Kidney epithelial cell (primary cell): ENCODE measurements at places on chromosomes 12 and 14.

DNA sequence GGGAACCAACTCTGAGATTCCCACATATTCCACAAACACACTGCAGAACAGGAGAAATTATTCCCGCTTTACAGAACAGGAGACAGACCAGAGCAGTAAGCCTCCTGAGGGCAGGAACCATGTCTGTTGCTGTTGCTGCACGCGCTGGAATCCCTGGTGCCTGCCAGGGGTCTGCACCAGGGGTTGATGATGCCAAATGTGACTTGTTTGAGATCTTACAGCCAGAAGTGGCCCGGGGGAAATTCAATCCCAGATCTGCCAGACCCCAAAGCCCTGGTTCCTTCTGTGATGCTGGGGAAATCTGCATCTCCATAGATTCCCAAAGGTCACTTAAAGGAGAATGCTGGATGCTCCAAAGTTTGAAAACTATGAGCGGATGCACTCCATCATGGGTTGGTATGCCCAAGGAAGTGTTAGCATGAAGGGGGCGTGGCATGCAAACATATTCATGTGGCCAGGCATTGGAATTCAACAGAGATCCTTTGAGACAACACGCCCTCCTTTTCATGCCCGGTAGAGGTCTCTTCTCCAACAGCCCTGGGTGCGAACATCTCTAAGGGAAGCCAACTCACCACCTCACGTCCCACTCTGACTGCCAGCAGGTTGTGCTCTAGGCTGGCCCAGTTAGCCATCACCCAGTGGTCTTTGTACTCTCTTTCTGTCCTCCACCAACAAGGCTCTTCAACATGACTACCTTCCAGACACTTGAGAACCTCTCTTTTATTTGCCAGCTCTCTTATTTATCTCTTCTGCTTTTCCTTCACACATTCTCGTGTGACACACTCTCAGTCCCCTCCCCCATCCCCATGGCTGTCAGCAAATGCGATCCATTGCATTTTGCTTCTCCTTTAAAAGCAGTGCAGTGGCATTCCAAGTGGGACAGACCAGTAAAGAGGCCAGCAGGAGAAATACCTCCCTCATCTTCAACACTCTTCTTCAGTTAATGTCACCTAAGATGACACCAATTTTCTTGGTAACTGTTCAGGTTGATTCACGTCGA, 131.3 kb downstream of the ZFP36L1 start:
- no peak for DNase-seq

GRCh38 chr14:30431552-30431951, 127.4 kb upstream of the G2E3 start:
- DNase-seq: no peak

- DNase-seq: no peak
These were observed 5.0 kb upstream of the C1RL start for GRCh38 chr12:7114008-7114407.

DNA sequence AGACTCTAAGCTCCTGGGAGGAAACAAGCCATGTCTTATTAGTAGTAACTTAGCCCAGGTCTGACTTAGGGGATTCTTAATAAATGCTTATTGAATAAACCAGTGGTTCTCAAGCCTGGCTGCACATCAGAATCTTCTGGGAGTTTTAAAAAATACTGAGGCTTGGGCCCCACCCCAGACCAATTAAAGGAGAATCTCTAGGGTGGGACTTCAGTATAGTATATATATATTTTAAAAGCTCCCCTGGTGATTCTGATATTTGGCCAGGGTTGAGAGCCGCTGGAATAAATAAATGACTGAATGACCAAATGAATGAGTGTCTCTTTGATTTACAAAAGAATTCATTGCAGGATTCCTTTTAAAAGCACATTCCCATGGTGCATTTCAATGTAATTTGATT, 151.5 kb upstream of the GSC start:
- DNase-seq: no peak
